Daoy (cell line): ENCODE measurements at places on chromosomes 1 and 21.

DNA sequence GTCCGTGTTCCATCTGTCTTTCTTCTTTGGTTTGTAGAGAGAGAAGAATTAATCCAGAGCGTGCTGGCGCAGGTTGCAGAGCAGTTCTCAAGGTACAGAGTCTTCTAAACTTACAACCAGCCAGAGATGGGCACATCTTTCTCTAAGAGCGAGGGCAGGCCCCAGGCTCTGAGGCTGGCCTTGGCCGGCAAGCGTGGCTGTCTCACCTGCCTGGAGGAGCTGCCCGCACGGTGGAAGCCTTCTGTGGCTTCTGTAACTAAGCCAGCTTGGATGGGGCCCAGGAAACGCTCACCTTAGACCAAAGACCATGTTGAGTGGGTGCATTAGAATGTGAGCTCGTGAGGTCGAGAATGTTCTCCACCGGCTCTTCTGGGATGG is 78.6 kb downstream of the PDE9A start:
- no peak for DNase-seq

DNA sequence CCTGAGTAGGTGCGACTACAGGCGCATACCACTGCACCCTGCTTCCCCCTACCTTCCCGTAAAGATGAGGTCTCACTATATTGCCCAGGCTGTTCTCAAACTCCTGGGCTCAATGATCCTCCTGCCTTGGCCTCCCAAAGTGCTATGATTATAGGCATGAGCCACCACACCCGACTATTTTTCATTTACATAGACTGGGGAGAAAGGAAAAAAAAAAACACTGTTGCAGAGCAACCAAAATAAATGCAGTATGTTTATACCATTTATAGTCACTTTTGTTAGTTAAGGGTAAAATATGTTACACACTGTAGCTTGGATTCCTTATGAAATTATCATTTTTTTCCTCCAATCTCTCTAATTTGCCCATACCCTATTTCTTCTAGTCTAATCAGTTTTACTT is 35.2 kb upstream of the RGS8 start:
- DNase-seq: no peak

GRCh38 chr1:212782422-212783154 is 9.0 kb downstream of the NSL1 start:
- peak; percentile 28 for DNase-seq

GRCh38 chr1:24963099-24963872 is 33.2 kb upstream of the RUNX3 start:
- DNase-seq: no peak

DNA sequence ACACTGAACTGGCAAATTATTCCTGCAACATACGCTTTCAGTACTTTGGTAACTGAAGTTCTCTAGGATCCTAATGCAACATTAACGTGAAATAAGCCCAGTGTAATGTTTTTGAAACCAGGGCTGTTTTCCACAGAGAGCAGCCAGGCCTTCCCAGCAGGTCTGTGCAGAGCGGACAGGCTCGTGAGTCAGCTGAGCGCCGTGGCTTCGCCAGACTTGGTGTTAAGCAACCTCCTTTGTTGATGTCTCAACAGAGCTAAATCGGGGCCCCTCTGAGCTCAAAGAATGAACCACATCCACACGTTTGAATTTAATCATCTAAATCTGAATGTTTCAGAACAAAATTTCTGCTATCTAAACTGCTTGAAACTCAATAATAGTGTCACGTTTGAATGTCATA is 181.8 kb upstream of the FMN2 start:
- peak; percentile 50 for DNase-seq

- DNase-seq: no peak
Measured at GRCh38 chr1:236407059-236407458, 13.0 kb downstream of the EDARADD start.

GRCh38 chr1:159996653-159997052 is 35.1 kb downstream of the PIGM start:
- peak; percentile 84 for DNase-seq

GRCh38 chr1:29827237-29827750 is 591.0 kb downstream of the PTPRU start:
- no peak for DNase-seq

- peak; percentile 52 for DNase-seq
Measured at GRCh38 chr1:6351480-6352137, 42.0 kb downstream of the ACOT7 start.

- no peak for DNase-seq
Measured at GRCh38 chr1:36322041-36322785, 1.2 kb downstream of the EVA1B start.

- no peak for DNase-seq
Measured at GRCh38 chr1:34755961-34756360, 1.1 kb downstream of the GJB5 start.
